Transverse colon (tissue), 4 donors: ENCODE measurements at places on chromosomes 3 and 15.

DNA sequence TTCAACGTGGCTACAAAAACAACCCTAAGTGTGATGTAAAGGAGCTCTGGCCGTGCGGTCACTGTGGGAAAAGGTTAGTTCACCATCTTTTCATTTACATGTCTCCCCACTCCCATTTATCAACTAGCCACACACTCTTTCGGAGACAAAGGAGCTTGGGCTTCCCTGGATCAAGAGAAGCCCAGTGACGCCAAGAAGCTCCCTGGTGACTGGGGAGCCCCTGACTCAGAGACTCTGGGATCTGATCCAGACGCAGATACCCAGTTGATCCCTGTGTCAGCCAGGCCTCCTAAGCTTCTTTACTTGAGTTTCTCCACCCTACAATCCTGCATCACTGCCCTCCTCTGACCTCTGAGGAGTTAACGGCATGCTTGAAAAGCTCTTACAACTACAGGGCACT lies 43.9 kb downstream of the HEG1 start:
- no peak for DNase-seq

GRCh38 chr3:182405759-182406158 lies 387.5 kb upstream of the ATP11B start:
- no peak for DNase-seq

DNA sequence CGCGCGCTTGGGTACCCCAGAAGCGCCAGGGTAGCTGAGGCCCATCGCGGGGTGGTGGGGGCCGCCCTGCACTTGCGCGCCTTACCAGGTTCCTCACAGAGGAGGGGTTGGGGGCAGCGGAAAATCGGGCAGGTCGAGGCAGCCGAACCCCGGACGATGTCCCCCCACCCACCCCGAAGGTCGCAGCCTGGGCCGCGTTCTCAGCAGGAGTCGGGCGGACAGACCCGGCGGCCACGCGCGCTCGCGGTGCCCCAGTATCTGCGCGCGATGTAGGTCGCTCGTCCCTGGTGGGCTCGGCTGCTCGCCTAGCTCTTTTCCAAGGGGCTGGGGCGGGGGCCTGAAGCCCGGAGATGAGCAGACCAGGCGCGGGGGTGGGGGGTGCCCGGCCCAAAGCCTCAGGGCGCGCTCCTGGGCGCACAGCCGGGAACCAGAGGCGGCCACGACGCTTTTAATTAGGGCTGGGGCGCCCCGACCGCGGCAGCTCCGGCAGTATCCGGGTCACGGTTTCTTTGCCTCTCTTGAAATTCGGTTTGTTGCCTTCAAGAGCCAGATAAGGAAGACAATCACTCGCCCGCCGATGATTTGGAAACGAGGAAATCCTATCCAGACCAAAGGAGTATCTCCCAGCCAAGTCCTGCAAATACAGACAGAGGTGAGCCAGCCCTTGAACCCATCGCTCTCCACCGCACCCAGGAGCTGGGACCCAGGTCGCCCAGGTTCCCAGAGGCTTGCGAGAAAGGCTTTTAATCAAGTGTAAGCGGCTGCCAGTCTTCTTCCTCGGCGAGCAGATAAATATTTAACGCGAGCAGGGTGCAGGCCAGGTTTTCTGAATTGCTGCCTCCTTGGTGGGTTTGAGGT lies 4.6 kb downstream of the SKOR1 start:
- DNase-seq = no peak

DNA sequence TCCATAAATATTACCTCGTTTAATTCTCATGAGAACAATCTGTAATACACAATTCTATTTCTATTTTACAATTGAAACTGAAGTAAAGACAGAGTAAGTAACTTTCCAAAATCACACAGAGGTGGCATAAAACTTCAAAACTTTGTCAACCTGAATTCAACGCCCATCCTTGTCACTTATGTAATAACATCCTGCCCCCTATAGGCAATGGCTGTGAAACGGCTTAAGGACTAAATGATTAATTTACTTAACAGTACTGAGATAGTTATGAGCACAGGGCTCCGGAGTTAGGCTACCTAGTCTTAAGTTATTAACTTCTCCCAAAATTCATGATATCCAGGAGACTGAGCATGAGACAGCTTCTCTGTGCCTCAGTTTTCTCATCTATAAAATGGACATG lies 293.1 kb upstream of the CHRM5 start:
- DNase-seq = no peak

DNA sequence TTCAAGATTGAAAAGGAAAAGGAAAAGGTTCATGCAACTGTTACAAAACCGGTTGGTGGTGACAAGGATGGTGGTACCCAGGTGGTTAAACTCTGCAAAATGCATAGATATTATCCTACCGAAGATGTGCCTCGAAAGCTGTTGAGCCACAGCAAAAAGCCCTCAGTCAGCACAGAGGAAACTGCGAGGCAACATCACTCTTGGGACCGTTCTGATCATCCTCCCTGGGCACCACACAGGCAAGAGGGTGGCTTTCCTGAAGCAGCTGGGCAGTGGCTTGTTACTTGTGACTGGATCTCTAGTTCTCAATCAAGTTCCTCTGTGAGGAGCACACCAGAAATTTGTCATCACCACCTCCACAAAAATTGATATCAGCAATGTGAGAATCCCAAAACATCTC lies 86.9 kb downstream of the PLCH1 start:
- DNase-seq = no peak

- no peak for DNase-seq
Measured at GRCh38 chr3:35224565-35225295, 414.6 kb upstream of the ARPP21 start.
